Calu3 (cell line): ENCODE measurements at places on chromosomes 12 and 14. TPM values are rescaled to one million over a fixed set of nuclear protein-coding genes. Genes with fewer than 3 reads are reported as not detected.
A peak's percentile ranks its signal among the peaks of the same experiment; 100 is the strongest.

Gene AQP6
- total RNA-seq: 0.86 and 0.94 TPM in 2 replicates

Gene DDIT3
- 70.2 and 80.5 TPM in 2 replicates for total RNA-seq

- no peak for DNase-seq
- no peak overlapping the region for H3K4me3 ChIP-seq
- peaks cover 3% of the 10 kb centered on the region for H3K36me3 ChIP-seq
Observed at GRCh38 chr12:26251600-26251999, 56.2 kb downstream of the SSPN start.

DNA sequence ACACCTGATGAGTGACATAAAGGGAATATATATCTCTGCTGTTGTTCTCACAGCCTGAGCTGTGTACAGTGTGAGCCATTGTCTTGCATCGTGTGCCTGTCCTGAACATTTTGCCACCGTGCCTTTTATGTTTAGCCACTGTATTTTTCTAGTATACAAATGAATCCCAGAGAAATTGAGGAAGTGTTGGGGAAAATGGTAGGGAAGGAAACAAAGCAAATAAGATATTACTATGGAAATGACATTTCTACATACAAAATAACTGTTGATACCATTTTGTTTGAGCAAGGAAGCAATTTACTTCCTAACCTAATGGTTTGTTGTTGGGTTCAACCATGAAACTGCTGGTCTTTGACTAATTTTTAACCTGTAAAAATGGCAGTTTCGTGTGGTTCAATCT, 5.5 kb downstream of the PSMA6 start:
- H3K4me3 ChIP-seq: no peak overlapping the region
- DNase-seq: no peak
- H3K4me1 ChIP-seq: peaks cover 32% of the 10 kb centered on the region
- H3K27ac ChIP-seq: no peak overlapping the region
- H3K27me3 ChIP-seq: no peaks in the 10 kb centered on the region
- peaks cover 42% of the 10 kb centered on the region for H3K36me3 ChIP-seq

- H3K27me3 ChIP-seq: peaks cover 44% of the 10 kb centered on the region
- H3K27ac ChIP-seq: no peak overlapping the region
- peak overlapping the region; percentile 45 for H3K4me3 ChIP-seq
Observed at GRCh38 chr14:54805445-54806322, 96.9 kb downstream of the GCH1 start.

DNA sequence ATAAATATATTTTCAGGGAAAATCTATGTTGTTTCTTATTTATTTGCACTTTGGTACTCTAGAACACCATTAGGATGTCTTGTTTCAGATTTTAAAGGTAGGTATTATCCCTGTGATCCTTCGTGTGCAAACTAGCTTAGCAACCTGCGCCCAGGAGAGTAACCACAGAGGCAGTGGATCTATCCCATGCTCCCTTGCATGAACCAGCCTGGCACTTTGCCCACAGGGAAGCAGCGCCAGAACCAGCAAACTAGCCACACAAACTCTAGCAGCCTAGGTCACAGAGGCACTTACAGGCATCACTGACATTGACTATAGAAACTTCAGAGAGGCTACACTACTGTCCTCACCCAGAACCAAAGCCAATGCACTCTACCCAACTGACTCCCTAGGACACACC, 76.1 kb downstream of the TSHR start:
- no peaks in the 10 kb centered on the region for H3K4me1 ChIP-seq
- peak; percentile 20 for DNase-seq
- no peak overlapping the region for H3K27ac ChIP-seq
- H3K36me3 ChIP-seq: no peaks in the 10 kb centered on the region
- H3K4me3 ChIP-seq: no peak overlapping the region
